ENCODE measurements at places on chromosomes 2 and 18.

GRCh38 chr2:224584111-224584784 lies 915 bp downstream of the CUL3 start:
- DNase-seq = no peak

DNA sequence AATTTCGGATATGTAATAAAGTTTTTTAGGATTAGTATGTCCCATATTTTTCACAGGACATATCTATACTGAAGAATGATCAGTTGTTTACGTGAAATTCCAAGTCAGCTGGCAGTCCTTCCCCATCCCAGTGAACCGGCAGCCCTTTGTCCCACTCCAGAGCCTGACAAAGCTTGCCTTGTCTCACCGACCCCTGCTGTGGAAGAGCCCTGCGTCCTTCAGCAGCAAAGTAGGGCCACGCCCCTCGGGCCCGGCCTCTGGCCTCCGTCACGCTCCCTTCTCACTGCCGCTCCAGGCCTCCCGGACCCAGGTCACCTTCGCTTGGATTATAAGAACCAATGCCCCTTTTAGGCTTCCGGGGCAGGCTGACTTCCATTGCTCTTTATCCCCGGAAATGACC lies 89.8 kb upstream of the TGIF1 start:
- peak; percentile 27 for DNase-seq

DNA sequence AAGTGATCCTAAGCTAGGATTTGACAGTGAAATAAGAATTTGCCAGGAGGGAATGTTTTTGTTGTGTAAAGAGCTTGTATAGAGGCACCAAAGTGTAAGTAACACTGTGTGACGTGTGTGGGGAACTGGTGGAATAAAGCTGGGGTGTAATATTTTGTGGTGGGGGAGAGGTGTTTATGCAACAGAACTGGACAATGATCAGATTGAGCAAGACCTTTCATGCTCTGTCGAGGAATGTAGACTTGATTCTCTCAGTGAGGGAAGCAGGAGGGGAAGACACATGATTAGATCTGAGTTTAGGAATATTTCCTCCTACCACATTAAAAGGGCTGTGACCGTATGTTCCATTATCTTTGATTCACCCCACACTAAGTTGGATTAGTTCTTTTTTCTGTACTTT lies 43.6 kb downstream of the EFEMP1 start:
- DNase-seq = no peak

- DNase-seq = no peak
Observed at GRCh38 chr2:126835831-126836230, 62.9 kb upstream of the TEX51 start.

DNA sequence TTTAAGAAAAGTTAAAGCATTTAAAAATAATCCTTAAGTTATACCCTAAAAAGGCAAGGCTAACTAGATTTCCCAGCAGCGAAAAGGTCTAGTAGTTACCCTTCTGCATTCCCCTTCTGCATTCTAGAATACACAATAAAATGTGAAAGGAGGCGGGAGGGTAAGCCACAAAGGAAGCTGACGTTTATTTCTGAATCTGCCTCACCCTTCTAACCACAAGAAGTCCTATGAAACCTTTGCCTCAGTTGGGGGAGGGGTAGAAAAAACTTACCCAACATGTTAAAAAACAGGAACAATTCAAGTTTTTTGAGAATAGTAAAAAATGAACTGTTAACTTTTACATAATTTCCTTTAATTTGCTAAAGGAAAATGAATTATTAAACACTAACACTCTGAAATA lies 11.3 kb downstream of the STK17B start:
- DNase-seq = no peak

All from iPS DF 6.9 (cell line).